Activated T-helper 1 cell treated with Interleukin-2 at 50 U/mL for 16 hours (primary cell): ENCODE measurements at places on chromosomes 2 and 18.

DNA sequence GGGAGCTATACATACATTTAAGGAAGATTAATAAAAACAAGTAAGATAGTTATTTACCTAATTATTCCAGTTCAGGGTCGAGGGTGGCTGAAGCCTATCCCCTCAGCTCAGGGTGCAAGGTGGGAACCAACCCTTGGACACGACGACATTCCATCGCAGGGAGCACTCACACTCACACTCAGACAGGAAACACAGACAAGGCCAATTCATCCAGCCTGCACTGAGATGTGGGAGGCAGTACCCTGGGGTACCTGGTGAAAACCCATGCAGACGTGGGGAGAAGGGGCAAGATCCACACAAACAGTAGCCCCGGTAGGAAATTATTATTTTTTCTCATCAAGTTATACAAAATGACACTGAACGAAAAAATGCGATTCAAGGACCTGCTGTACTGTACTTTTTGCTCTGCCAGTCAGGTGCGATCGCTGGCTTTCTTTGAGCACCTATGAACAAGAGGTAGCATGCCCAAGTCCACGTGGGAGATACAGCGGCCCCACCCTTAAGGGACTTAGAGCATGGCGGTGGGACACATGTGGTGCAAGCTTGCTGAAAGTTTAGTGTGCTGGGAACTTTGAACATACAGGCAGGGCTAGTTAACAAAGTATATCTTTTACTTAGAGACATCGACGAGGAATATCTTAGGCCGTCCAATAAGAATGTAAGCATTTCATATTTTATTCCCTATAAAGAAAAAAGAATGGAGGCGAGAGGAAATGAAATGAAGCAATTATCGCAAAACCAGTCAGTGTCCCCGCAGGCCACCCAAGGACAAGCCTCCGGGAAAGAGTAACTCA is 624 bp downstream of the METTL8 start:
- peak; percentile 8 for DNase-seq

DNA sequence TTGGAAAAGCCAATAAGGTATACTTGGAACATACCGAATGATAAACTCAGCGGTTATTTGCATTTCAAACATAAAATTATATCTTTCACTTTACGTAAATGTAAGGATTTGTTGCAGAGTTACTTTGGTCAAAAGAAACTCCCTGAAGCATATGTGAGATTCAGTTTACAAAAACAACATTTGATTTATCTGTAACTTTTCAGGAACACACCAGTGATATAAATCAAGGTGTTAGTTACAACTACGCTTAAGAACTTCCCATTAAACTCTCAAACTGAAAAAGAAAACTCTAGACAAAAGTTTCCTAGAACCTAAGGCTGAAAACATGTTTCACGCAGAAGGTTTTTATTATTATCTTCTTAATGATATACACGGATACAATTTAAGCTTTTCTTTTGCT is 110.6 kb upstream of the MEIS1 start:
- no peak for DNase-seq

DNA sequence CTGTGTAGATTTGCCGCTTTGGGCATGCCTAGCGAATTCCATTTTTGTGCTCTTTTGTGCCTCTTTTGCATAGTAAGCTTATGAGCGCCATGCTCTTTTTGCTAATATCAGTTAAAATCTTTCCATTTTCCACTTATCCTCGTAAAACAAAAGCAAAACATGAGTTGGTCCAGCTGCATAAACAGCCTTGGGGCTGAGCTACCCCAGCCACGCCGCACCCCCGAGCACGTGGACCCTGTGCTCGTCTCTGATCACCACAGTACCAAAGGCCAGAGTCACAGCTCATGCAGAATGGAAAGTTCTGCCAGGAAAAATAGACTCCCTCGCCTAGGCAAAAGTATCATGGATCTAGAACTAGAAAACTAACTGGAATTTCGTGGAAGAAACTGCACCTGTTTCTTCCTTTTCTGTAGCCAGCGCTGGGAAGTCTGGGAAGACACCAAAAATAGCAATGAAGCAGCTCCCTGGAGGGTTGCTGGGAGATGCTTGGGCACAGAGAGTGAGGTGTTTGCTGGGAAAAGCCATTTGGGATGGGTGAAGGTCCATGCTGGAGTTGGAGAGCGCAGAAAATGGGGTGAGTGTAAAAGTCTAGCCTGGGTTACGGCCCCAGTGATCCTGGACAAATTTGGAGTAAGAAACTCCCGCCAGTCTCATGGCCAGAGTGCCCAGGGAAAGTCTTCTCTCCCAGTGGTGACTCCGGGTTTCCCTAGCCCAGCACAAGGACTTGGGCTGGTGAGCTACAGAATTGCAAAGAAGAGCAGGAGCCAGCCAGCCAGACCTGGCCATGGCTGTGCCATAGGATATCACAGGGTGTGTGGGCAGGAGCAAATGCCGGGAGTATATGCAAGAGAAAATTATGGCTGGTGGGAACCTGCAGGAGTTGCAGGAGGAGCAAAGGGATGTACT is 218.4 kb downstream of the GBX2 start:
- DNase-seq, result no peak

DNA sequence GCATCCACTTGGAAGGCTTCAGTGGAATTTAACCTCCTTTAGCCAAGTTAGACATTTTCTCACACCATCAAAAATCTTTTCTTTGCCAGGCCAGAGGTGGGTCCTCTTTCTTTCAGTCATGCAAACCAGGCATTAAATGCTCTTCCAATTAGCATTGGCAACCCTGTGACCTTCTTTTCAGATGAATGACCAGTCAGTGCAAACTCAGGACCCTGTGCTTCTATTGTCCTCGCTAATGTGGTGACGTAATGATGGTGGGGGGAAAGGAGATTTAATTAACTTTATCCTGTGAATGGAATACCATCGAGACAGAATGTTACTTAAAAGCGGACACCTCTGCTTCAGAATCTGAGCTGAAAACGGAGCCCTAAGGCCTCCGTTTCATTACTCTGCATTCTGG is 23.2 kb upstream of the STPG4 start:
- DNase-seq, result no peak

GRCh38 chr18:10135302-10135926 is 221.6 kb downstream of the VAPA start:
- DNase-seq, result no peak

GRCh38 chr2:148521181-148521580 is 123.4 kb upstream of the EPC2 start:
- DNase-seq, result no peak

DNA sequence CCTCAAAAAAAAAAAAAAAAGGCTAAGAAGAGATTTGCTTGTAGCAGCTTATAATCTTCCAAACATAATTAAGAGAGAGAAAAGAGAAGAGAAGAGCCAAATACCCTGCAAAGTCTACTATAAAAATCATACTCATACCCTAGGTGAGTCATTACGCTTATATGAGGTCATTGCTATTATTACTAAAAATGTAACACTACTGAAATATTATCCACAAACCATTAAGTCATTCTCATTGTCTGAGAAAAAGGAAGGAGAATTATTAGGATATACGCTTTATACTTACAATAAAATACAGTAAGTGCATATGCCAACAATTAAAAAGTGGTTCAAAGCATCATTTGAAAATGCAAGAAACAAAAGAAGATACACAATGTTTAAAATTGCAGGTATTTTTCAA is 66.5 kb downstream of the COLEC12 start:
- DNase-seq, result no peak

DNA sequence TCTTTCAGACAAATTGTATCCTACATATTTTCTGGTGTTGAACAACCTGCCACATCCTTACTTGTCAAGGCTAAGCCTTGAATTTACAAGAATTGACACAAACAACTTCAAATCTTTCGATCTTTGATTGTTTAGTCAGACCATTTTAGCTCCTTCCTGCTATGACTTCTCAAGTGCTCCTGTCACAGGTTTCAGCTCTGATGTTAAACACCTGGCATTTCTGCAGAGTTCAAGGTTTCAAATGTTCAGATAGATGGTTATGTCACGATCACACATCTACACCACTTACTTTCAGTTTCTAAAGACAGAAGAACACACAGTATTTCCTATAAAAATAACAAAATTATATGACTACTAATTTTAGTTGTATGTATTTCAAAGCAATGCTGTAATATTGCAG is 84.0 kb downstream of the RND3 start:
- no peak for DNase-seq

DNA sequence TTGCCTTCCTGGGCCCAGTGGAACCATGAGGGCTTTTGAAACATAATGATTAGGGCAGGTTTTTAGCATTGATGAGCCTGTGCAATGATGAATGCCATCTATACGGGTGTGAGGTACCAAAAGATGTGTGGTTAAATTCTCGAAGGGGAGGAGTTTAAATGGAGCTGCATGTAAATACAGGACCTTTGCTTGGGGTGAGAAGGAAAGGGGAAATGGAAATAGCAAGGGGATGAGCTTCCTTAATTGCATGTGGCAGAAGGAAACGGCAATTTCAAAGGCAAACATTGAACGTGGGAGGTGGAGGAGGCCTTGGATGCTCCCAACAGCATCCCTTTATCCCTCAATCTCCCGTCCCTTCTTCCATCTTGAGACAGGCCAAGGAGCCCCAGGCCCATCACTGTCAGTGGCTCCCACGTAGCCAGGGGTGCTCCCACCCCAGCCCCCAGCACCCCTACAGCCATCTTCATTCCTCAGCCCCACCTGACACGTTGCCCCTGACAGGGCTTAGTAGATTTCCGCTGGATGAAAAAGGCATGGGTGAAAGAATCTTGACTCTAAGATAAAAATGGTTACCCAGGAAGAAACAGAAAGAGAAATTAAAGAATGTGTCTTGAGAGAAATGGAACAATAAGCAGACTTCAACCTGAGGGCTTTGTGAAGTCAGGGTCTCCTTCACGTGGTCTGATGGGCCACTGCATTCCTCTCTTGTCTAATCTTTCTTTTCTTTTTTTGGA is 32.5 kb downstream of the INPP5D start:
- DNase-seq, result no peak

- DNase-seq, result no peak
Observed at GRCh38 chr18:6113650-6114049, 218.3 kb upstream of the TMEM200C start.

GRCh38 chr2:241617431-241618154 is 19.4 kb downstream of the THAP4 start:
- no peak for DNase-seq

DNA sequence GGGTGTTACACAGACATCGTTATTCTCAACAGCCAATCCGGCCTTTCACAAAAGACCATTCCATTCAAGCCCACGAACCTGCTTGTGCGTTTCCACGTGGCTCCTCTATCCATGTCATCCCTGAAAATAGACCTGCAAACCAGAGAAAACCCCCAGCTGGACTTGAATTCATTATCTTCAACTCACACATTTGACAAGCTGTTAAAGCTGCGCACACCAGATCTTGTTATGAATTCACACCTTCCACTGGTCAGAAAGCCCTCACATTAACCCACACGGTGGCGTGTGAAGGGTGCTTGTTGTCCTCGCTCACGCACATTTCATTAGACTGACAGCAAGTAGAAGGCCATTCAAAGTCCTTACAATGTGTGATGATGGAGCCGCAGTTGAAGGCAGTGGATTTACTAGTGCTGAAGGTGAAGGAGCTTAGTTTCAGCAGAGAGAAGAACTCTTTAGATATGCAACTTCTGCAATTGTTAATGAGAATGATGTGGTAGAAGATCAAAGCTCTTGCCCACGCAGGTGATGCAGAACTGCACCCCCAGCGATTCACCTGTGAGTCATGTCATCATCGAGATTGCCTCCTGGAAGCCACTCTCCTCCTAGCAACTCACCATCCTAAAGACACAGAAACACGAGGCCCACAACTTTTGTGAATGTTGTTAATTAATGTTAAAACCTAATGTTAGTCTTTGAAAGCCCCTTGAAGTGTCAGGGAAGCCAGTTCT is 224.8 kb upstream of the SOX11 start:
- no peak for DNase-seq

- DNase-seq, result no peak
Observed at GRCh38 chr2:11128243-11128951, 26.9 kb upstream of the SLC66A3 start.

GRCh38 chr2:160039166-160039903 is 23.1 kb downstream of the PLA2R1 start:
- DNase-seq, result no peak

- peak; percentile 69 for DNase-seq
Observed at GRCh38 chr2:156334496-156335478, 2.3 kb upstream of the NR4A2 start.

GRCh38 chr2:197241596-197241995 is 69.0 kb downstream of the ANKRD44 start:
- no peak for DNase-seq

DNA sequence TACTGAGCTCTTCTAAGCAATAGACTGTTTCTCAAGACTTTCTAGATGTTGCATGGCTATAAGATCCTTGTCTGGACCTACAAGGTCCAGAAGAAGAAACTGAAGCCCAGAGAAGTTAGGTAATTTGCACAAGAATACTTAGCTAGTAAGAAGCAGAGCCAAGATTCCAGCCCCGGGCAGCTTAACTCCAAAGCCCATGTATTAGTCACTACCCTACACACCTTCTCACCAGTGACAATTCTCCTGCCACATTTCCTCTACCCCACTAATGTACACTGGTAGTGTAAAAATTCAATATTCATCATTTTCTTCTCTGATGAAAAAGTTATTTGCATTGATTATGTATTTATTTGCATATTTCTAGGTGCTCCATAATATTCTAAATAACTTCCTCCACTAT is 95.5 kb upstream of the CREB1 start:
- DNase-seq, result no peak

DNA sequence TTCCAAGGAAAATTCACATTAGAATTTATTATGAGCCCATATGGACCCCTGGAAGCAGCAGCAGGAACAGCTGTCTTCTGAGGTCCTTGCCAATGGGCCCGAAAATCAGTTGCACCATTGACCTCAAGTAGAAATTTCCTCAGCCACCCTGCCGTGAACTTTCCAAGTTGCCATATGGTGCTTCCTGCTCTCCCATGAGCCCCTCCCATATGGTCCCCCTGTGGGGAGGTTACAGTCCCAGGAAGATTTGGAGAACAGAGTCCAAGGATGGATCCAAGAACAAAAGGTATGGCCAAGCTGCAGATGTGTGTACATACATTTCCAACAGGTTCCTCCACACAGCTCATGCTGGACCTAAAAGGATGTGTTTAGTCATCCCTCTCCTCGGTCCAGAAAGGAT is 34.6 kb downstream of the DIPK1C start:
- no peak for DNase-seq

DNA sequence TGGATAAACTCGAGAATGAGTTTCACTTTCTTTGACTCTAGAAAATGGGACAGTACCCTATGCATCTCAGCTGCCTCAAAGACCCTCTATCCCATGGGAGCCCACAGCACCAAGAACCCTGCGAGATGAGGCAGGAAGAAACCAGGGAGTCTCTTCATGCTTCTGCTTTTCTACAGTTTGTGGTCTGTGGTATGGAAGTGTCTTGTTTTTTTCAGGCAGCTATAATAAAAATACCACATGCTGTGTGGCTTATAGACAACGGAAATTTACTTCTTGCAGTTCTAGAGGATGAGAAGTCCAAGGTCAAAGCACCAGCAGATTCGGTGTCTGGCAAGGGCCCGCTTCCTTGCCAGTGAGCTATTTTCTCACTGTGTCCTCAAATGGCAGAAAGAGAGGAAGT is 257.9 kb downstream of the SUCLG1 start:
- no peak for DNase-seq

- no peak for DNase-seq
Observed at GRCh38 chr2:134839649-134840048, 1.2 kb downstream of the ACMSD start.

GRCh38 chr2:233867993-233868532 is at the start of gene MSL3B:
Gene MSL3B (minus strand): TSS chr2:233868386.
- peak; percentile 53 for DNase-seq
